Stimulated activated CD8-positive, alpha-beta memory T cell treated with anti-CD3 and anti-CD28 coated beads, Interleukin-7, amount 100 ng/mL, for 4 hours (primary cell): ENCODE measurements at places on chromosomes 7 and 10.

DNA sequence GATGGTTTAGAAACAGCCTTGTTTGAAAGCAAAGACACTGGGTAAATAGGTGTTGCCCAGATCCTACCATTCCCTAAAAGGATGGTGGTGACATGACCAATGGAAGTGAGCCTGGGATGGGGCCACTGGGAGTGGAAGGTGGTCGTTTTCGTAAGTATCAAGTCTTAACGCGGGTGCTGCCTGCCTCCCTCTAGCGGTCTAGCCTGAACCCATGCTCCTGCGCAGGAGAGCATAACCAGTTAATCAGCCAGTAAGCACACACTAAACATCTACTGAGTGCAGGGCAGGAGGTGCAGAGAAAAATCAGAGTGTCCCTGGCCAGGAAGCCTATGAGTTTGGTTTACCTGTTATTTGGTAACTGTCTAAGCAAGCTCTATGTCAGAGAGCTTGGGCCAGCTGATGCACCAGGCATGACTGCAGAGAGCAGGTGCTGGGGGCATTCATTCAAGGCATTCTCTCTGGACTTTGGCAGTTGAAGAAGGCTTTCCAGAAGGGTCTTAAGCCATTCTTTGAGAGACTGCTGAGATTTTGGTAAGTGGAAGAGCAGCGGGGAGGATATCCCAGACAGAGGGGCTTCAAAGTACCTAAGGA, 930 bp downstream of the GARIN1A start:
- DNase-seq, result no peak

- DNase-seq, result no peak
These were observed 64.4 kb downstream of the DNAJB9 start for GRCh38 chr7:108634036-108634435.

GRCh38 chr10:71941318-71941717, 22.9 kb upstream of the CHST3 start:
- DNase-seq, result no peak

- no peak for DNase-seq
These were observed 154.9 kb downstream of the SLIT1 start for GRCh38 chr10:97030894-97031293.

DNA sequence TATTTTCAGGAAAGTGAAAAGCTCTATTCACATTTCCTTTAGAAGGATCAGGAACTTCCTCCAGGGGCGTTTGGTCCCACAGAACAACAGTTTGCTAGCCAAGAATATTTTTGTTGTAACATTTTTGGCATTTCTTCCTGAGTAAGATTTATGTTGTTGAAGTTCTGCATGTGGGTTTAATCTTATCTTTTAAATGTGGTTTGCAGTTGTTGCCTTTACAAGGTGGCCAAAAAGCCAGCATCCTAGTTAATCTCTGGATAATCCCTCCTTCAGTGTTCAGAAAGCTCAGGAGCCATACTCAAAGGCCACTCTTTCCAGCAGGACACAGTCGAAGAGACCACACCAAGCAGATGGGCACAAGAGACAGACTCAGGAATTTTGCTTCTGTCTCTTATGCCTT, 30.0 kb downstream of the SLC26A4 start:
- DNase-seq, result no peak

DNA sequence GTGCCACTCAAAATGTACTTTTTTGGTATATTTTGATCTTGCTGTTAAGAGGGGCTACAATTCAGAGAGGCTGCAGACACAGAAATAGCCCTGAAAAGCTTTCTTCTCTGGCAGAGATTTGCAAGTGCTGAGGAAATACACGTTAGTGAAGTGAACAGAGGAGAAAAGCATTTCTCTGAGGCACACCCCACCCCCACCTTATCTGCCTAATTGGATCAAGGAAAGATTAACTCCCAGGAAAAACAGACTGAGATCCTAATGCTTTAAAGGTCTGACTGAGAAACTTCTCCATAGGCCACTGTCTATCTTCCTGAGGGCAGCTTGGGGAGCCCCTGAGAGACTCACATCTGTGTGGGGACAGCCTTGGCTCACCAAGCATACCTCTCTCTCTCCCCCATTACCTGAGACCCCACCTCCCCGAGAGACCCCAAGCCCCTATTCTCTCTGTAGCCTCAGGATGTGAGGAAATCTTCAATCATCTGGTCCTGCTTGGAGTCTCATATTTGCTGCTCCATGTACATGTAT, 14.8 kb upstream of the AKR1C3 start:
- DNase-seq, result no peak

DNA sequence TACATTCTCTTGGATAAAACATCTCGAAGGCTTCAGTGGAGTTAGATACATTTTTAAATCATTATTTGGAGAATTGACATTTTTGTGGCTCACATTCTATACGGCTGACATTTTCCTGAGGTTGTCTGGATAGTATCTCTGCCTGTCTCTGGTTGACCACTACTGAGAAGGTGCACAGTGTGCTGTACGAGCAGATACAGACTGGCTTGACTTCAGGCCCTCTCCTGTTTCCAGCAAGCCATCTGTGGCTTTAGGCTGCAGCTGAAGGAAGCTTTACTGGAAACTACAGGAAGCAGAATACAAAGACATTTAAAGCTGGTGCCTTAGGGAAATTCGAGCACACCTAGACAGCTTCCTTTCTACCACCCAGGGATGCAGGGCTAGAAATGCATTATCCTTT, 39.3 kb upstream of the RSU1 start:
- no peak for DNase-seq

DNA sequence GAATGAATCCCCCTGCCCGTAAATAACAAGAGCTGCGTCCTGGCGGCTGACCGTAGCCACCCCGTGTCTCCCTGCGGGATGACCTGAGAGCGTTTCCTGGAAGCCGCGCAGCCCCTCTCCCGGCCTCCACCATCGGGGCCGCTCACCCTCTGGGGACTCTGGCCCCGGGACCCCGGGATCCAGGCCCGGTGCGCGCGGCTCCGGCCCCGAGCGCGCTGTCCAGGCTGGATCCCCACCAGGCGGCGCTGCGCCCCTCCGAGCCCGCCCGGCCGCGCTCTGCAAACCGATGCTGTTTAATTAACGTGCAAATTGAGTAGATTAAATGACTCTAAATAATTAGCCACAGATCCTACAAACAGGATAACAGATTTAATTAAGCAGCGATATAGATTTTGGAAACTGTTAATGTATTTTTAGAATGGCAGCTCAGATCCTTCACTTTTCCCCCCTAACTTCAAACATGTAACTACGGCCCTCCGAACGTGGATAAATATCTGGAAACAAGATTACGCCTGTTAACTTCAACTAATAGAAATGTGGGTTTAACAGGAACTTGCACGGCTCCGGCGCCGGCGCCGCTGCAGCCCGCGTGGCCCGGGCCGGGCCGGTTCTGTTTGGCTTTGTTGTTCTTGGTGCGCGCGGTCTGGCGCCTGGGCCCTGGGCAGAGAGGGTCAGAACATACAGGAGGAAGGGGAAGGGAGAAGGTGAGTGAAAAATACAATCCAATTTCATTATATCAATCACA, 7.1 kb upstream of the UNCX start:
- no peak for DNase-seq

DNA sequence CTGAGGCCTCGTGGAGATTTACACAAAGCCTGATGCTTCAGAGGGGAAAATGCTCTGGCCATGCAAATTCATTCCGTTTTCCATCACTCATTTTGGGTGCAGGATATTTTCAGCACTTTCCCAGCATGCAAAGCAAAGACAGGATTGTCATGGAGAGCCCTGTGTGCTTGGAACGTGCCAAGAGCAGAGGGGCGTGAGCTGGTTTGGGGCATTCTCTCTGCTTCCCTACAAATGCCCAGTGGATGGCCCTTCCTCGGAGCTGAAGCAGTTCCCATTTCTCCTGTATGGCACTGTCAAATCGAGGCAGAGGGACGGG, 164.1 kb downstream of the PRKAG2 start:
- no peak for DNase-seq

- no peak for DNase-seq
These were observed 112.0 kb downstream of the NEURL1 start for GRCh38 chr10:103605359-103606096.

DNA sequence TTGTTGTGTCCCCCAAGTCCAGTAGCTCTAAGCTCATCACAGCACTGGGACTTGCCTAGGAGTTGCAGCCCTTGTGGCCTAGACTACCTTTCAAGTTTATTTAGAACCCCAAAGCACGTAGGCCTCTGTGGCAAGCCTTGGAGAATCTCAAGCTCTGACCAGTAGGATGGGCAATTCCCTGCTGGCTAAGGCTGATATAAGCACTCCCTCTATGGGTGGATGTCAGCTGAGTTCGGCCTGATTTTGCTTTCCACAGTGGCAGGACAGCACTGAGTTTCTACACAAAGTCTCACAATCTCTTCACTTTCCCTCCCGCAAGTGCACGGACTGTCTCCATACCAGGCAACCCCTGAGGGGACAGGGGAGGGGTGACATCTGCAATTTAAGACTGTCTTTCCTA, 886.4 kb upstream of the LRRN3 start:
- DNase-seq, result no peak

- DNase-seq, result no peak
These were observed 12.5 kb downstream of the VENTX start for GRCh38 chr10:133249975-133250754.

DNA sequence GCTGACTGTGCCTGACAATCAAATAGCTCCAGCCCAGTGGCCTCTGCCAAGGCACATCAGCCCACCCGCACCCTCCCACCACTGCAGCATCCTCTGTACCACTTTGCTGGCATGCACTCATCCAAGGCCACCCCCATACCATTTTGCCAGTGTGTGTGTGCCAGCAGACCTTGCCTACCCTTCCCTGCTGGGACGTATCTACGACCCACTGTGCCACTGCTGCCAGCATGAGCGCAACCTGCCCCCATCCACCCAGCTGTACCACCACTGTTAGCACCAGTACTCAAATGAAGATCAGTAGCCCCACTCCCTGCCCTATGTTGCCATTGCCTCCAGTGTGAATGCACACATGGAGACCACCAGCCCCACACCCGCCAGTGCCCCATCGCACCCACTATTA, 149.4 kb upstream of the PTN start:
- no peak for DNase-seq

DNA sequence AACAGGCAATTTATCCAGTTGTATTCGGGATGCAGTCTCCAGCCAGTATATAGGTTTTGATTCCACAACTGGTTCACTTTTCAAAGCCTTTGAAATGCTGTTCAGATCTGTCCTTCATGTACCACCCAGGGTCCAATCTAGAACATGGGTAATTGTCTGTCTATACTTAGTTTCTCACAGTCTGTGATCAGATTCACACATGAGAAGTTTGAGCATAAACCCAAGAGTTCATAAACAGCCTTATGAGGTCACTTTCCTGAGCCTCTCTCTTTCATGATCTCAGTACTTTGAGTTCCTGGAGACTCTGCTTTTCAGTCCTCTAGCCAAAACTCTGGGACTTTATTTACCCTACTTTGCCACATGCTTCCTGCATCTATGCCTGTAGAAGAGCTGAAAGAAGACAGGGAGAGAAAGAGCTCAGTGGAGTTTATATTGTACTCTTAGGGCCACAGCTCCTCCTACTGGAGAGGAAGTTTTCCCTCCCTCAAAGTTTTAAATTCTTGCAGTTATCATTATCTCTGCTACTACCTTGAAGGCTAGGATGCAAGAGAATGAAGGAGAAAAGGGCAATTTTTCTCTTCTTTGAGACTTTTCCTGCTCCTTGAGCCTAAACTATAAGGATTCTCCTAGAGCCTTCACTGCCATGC, 172.0 kb downstream of the ZEB1 start:
- no peak for DNase-seq

GRCh38 chr7:157693071-157693520, 356.3 kb downstream of the DNAJB6 start:
- DNase-seq, result no peak
